ENCODE measurements at places on chromosomes 13 and 19.
A peak's percentile ranks its signal among the peaks of the same experiment; 100 is the strongest.

DNA sequence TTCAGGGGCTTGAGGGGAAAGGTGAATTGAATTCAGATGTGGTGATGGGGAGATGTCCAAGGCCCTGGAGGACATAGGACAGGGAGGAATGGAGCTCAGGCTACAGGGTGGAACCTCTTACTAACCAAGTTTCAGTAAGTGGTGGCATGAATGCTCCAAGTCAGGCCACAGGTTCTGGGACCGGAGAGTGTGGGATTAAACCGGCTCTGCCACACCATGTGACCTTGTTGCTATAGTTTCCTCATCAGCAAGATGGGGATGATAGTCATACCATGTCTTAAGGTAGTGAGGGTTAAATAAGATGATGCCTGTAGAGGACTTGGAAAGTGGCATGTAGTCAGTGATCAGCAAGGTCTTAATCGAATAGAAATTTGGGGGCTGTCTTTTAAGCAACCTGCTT, 16.3 kb downstream of the GPR183 start:
- no peak for DNase-seq

GRCh38 chr13:51879133-51879532, 17.4 kb downstream of the CCDC70 start:
- DNase-seq = no peak

GRCh38 chr19:4557971-4558941, 1.2 kb downstream of the SEMA6B start:
- peak; percentile 45 for DNase-seq

GRCh38 chr13:90928109-90928508, 419.4 kb upstream of the MIR17HG start:
- peak; percentile 14 for DNase-seq

GRCh38 chr19:41802770-41803169, 6.4 kb downstream of the CEACAM3 start:
- DNase-seq = no peak

DNA sequence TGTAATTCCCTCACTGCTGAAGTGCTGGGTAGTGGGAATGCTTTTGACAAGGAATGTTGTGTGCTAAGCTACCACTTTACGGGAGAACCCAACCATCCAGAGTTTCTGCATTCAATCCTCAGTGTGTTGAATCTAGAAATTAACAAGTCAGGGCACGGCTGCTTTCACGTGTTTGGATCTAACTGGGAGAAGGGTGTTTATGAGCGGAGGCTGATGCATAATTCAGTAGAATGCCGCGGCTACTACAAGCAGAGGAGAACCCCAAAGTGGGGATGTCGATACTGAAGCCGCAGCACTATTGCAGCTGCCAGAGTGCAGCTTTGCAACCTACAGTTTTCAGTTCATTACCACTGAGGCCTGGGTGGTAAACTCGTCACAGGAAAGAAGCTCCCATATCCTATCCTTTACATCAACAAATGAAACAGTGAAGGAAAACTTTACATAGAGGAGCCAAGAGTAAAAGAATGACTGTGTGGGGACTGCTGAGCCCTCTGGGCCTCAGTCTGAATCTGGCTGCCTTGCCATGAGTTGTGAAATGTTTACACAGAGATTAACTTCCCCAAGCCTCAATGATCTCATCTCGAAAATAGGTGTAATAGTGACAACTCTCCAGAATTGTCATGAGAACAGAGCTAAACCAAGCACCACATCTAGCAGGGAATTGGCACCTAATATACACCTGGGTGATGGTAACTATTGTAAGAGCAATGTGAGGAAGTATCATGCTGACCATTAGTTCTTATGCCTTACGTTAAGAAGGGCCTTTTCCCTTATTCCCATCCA, 531.7 kb downstream of the MYO16 start:
- no peak for DNase-seq

DNA sequence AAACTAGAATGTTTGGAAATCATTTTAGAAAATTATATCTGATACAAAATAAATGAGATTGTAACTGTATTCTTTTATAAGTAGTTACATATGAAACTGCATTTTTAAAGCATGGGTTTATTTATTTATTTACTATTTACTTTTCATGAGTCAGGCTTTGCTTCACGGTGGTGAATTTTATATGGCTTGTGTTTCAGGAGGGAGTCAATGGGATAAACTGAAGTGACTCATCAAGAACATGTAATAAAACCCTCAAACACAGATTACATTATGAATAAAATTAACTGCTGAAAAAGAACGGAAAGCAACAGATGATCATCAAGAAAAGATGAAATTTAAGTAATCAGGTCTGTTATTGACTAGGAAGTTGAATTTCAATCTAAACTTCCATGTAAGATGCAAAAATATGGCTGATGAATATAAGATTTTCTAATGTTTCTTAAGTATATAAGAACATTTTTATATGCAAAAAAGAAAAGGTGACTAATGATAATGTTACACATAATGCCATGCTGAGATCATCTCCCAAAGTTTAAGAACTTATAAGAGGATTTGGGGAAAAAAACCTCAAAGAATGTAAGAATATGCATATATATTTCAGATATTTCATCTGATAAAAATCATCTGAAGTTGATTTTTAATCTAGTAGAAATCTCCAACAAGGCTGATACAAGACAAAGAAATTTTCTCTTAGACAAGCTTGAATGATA, 383.6 kb downstream of the SLITRK1 start:
- DNase-seq = peak; percentile 88

GRCh38 chr13:47545201-47546024, 455.7 kb downstream of the SUCLA2 start:
- DNase-seq = no peak

DNA sequence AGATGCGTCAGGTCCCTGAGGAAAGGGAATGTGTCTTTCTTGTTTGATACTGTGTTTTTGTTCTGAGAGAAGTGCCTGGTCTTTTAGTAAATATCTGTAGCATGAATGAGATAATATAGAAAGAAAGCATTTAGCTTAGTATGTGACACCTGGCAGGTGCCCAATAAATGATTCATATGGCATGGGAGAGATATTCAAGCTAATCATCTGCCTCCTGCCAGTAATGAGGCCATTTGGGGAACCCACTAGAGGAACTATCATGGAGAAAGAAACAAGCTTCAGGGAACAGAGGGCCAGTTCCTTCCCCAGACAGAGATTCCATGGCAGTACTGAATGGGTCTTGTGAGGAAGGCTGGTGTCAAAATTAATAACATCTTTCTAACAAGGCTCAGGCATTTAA, 603.9 kb downstream of the DCT start:
- peak; percentile 43 for DNase-seq
